ENCODE measurements at places on chromosomes 6 and 20.

- no peak for DNase-seq
These were observed 996 bp upstream of the NFKBIE start for GRCh38 chr6:44266347-44266746.

DNA sequence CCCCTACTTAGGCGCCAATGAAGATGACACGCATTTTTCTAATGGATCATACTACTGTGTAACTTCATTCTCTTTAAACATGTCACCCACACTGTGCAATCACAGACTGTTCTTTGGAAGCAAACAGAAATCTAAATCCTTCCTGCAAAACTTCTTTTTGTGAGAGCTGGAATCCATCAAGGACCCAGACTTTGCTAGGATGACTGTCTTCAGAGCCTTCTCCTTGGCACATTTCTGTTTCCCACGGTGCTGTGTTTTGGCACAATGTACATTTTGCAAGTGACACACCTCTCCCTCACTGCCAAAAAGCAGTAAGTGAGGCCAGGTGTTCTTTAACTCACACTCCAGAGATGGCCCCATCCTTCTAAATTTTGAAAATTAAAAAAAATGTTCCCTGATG lies 21.7 kb upstream of the TAGAP start:
- no peak for DNase-seq

GRCh38 chr6:3001773-3002293 lies 2.1 kb downstream of the NQO2 start:
- no peak for DNase-seq

DNA sequence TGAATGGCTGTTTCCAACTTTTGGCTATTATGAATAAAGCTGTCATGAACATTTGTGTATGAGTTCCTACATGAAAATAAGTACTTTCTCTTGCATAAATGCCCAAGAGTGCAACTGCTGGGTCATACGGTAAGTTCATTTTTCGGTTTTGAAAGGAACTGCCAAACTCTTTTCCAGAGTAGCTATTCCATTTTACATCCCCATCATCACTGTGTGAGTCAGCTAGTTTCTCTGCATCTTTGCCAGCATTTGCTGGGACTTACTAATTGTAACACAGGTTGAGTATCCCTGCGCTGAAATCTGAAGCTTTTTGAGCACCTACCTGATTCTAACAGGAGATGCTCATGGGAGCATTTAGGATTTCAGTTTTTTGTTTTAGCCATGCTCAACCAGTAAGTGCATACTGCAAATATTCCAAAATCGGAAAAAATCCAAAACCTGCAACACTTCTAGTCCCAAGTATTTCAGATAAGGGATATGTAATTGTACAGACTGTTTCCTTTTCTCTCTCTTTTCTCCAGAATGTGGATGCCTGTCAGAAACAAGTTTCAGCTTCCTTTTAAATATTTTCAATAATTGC lies 118.4 kb downstream of the DTNBP1 start:
- no peak for DNase-seq

DNA sequence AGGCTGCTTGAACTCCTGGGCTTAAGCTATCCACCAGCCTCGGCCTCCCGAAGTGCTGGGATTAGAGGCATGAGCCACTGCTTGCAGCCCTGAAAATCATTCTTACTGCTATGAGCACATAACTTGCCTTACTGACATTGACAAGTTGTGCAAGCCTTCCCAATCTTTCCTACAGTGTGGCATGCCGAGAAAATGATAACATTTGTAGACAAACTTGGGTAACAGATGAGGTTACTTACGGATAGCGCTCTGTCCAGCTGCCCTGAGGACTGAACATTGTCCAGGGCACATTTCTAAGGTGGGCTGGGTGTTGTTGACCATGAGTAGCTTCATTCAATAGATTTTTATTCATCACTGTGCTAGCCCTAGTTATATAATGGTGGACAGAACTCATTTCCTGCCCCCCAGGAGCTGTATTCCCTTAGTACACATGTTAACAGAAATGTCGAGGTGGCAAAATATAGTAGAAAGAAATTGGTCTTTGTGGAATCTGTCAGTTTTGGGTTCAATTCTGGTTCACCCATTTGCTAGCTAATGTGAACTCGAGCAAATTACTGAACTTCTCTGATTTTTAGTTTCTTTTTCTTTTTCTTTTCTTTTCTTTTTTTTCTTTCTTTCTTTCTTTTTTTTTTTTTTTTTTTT lies 118.4 kb upstream of the AKIRIN2 start:
- DNase-seq, result no peak

DNA sequence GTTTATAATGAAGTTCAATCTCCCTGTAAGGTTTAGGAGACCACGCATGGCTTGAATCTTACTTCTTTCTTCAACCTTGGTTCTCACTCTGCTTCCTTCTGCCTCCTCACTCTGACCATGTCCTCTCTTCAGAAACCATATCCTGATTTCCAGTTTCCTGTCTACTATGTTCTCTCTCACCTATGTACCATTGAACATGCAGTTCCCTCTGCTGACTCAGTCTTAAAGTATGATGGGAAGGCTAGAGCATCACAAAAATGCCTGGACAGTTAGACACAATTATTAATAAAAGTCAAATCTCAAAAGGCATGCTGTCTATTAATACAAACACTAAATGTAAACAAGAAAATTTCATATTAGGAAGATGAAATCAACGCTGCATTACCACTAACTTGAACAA lies 151.6 kb downstream of the PRKN start:
- DNase-seq, result no peak

DNA sequence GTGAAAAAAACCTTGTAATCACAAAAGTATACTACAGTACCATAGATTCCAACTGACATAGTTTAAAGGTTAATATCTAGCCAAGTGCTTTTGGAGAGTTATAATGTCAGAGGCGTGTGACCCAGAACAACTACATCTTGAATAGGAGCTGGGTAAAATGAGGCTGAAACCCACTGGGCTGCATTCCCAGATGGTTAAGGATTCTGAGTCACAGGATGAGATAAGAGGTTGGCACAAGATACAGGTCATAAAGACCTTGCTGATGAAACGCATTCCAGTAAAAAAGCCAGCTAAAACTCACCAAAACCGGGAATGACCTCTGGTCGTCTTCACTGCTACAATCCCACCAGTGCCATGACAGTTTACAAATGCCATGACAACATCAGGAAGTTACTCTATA lies 22.4 kb upstream of the KIAA0408 start:
- no peak for DNase-seq

GRCh38 chr20:35240811-35241293 lies 14.4 kb downstream of the MMP24 start:
- no peak for DNase-seq

DNA sequence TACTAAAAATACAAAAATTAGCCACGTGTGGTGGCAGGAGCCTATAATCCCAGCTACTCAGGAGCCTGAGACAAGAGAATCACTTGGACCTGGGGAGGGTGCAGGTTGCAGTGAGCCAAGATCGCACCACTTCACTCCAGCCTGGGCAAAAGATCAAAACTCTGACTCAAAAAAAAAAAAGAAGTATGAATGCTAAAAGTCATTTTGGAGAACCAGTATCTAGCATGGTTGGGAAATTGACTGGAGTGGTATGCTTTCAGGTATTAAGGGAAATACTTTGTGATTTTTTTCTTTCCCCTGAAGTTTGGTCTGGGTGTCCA lies 30.1 kb downstream of the PCMT1 start:
- no peak for DNase-seq

DNA sequence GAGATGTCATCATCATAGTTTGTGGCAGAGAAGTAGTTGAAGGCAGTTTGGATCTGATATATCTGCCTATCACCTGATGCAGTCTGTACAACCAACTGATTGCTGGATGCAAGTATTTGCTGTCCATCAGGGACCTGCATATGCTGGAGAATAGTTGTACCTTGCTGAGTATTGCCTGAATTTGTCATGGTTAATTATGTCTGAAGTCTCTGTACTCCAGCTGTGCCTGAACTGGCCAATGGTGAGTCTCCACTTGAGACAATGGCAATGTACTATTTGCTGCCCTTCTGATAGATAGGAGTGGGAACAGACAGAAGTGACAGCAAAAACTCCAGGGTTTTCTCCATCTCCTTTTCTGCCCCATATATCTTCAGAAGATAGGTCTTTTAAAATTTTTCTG lies 531.5 kb downstream of the EPHA7 start:
- DNase-seq, result no peak

Measured in Peyer's patch (tissue), 4 donors.